ENCODE measurements at places on chromosomes 2 and 18.

- DNase-seq, result no peak
Observed at GRCh38 chr2:212694398-212694797, 155.8 kb upstream of the ERBB4 start.

DNA sequence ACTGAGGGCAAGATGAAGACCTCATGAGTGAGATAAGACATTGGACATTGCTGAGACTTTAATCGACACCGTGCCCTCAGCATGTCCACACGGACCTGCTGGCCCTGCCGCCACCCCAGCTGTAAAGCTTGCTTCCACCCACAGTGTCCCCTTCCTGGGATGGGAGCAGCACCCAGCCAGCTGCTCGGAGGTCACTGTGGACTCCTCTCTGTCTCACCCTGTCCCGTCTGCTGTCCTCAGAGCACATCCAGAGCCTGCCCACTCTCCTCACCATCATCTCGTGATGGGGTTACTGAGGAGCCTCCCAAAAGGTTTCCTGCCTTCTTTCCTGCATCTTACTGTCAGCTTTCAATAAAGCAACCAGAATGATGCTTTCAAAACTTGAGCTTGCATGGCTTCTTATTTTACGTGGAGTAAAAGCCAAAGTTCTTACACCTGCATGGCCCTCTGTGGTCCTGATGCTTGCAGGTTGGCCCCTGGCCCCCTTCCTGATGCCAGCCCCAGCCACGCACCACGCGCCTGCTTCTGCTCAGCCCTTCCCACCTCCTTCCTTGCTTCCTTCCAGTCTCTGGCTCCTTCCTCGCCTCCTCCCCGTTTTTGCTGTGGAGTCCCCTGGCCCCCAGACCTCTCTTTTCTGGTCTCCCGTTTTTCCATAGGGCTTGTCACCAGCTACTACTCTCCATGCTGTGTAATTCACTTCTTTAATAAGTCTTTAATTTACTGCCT, 67.0 kb downstream of the DGKD start:
- no peak for DNase-seq

DNA sequence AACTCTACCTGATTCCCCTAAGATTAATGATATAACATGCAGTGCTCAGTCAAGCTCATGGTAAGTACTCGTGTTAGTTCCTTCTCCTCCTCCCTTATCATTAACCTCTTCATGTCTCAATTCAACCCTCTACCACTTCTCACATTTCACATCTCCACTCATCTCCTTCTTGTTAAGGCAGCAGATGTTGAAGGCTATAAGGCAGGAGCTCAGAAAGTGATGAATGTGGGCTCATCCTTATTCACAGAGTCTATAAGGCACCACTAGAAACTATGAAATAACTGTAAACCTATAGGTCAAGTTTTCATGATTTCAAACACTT, 56.0 kb downstream of the CLHC1 start:
- no peak for DNase-seq

DNA sequence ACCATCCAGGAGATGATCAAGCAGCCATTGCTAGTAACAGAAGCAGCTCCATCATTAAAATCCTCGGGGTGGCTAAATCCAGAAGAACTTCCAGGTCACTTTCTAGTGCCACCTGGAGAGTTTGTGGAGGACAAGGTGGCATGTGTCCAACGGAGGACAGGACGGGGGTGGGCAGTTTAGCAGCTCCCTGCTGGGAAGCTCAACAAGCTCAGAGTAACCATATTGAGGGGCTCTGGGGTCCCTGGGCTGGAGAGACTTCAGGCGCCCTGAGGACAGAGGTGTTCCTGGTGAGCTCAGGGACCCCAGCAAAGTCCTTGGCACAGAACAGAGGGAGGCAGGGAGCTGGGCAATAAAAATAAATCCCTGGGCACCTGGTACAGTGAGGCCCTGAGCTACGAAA, 140.0 kb upstream of the FHL2 start:
- DNase-seq, result no peak

DNA sequence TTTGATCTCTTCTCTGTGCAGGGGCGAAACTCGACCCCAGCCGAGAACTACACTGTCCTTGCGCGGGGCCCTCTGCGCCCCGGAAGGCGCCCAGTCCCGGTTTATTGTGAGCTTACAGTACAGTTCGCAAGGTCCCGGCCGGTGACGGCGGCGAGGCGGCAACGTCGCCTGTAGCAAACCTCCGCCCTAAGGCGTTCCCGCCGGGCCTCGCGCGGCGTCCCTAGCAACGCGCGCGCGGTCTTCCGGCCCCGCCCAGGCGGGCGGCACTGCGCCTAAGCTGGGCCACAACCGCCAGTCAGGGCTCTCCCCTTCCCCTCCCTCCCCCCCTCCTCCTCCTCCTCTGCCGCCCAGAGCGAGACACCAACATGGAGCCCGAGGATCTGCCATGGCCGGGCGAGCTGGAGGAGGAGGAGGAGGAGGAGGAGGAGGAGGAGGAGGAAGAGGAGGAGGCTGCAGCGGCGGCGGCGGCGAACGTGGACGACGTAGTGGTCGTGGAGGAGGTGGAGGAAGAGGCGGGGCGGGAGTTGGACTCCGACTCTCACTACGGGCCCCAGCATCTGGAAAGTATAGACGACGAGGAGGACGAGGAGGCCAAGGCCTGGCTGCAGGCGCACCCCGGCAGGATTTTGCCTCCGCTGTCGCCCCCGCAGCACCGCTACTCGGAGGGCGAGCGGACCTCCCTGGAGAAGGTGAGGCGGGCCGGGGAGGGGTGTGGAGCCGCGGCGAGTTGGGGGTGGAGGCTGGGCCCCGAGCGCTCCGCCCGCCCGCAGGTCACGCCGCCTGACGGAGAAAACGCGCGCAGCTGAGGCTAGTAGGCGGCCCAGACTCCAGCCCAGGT, at the start of gene ALMS1:
Gene ALMS1, plus strand, starts transcription at position 333 of the 838 bp plus-strand sequence. Its CDS starts 33 bp downstream, at position 366.
- DNase-seq, result peak; percentile 86

DNA sequence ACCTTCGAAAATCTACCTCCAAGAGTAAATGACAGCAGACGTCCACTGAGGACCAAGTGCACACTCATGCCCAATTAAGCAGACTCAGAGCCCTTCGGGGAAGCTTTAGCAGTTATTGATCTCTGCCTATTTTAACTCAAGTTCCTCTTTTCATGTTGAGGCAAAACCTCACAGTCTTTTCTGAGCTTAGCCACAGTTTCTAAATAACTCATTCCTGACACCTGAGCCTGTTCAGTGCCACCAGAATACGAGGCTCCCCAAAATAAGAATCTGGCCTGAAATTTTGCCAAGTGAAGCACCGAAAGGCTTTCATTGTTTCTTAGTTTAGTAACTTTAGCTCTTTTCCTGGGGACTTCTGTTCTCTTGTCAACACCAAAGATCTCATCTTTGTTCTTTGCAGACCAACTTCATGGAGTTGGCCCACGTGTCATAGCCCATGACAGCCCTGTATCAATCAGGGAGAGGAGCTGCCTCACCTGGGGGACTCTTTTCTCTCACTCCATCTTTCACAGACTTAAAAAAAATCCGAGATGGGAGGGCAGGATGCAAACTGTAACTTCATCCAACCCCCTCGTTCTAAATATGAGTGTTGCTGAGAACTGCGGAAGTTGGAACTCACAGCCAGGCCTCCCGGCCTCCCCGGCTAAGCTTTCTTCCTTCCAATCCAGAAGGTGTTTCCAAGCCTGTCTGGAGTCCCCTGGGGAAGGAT, 22.2 kb downstream of the INPP5D start:
- no peak for DNase-seq

GRCh38 chr2:121266543-121267106, 18.4 kb downstream of the TFCP2L1 start:
- DNase-seq, result no peak

- DNase-seq, result no peak
Observed at GRCh38 chr2:180621941-180622918, 358.2 kb upstream of the UBE2E3 start.

DNA sequence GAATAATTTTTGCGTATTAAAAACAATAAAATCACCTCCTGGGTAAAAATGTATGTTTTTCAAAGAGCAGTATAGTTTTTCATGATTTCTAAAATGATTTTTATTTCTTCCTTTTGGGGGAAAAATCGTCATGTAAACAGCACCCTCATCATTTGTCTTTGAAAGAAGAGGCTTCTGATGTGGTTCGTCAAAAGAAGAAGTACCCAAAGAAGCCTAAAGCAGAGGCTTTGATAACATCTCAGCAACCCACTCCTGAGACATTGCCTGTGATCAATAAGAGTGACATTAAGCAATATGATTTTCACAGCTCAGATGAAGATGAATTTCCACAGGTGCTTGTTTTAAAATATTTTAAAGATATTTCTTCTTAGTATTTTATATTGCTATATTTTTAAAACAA, 110.2 kb upstream of the KIF5C start:
- no peak for DNase-seq

GRCh38 chr2:39464864-39465263, 27.8 kb upstream of the MAP4K3 start:
- DNase-seq, result no peak

GRCh38 chr2:194087089-194087958, 1569.7 kb upstream of the SLC39A10 start:
- no peak for DNase-seq

DNA sequence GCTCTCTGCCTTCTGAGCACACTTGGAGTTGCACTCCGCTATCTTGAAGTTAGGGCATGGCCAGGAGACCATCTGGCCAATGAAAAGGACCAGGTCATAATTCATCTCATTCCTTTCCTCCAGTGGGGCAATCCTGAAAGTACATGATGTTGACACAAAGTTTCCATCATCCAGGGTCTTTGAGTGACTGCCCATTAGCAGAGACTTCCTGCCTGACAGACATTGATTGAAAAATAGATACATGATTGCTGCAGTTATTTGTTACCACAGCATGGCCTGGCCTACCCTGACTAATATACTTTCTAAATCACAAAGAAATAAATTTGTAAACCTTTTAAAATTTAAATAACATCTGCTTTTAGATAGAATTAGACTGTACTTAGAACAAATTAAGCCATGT, 50.0 kb upstream of the SCG2 start:
- DNase-seq, result no peak

All from hepatic stellate cell (primary cell).